ENCODE measurements at places on chromosomes 5 and 9.

- H3K27ac ChIP-seq = no peak overlapping the region
- no peak overlapping the region for H3K4me3 ChIP-seq
- H3K27me3 ChIP-seq = no peaks in the 10 kb centered on the region
- H3K4me1 ChIP-seq = no peaks in the 10 kb centered on the region
- H3K36me3 ChIP-seq = no peaks in the 10 kb centered on the region
Measured at GRCh38 chr5:121429761-121430160, 421.9 kb upstream of the FTMT start.

DNA sequence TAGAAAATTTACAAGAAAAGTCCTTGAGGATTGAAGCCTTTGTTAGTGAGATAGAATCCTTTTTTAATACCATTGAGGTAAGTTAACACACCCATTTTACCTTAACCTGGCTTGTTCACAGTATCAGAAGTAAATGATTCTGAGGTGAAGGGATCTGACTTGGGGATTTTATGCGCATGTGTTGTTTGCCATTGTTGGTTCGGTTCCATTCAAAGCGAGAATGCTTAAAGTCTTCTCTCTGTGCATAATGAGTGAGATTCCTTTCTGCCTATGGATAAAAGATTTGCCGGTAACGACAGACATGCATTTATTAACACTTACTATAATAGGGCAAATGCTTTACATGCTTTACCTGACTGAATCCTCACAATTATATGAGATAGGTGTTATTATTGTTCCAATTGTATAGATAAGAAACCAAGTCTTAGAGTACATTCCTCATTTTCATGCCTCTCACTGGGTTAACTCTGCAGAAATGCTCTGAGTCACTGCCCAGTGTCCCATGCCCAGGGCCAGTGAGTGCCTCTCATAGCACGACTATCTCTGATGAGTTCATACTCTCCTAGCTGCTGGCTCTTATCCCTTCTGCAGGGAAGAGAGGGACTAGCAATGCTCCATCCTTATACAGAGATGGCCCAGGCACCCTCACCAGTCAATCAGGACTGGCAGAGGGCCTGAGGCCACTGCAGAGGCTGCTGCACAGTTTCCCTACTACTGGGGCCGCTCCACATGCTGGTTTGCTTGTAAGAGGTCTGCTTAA, 54.4 kb downstream of the CMYA5 start:
- no peak for ATAC-seq
- H3K27me3 ChIP-seq = peaks cover 8% of the 10 kb centered on the region
- no peak overlapping the region for H3K27ac ChIP-seq
- H3K4me3 ChIP-seq = no peak overlapping the region
- H3K4me1 ChIP-seq = no peaks in the 10 kb centered on the region

- H3K4me1 ChIP-seq = peaks cover 27% of the 10 kb centered on the region
- peaks cover 66% of the 10 kb centered on the region for H3K36me3 ChIP-seq
- peak; percentile 10 for ATAC-seq
- H3K4me3 ChIP-seq = peak overlapping the region; percentile 93
- no peaks in the 10 kb centered on the region for H3K27me3 ChIP-seq
- peak overlapping the region; percentile 97 for H3K27ac ChIP-seq
Measured at GRCh38 chr5:115543365-115544042, 1.1 kb downstream of the FEM1C start.

GRCh38 chr5:160287378-160288051, 24.8 kb downstream of the CCNJL start:
- no peak overlapping the region for H3K4me3 ChIP-seq
- ATAC-seq = no peak
- no peaks in the 10 kb centered on the region for H3K36me3 ChIP-seq
- peaks cover 11% of the 10 kb centered on the region for H3K27me3 ChIP-seq
- H3K4me1 ChIP-seq = no peaks in the 10 kb centered on the region

- H3K27ac ChIP-seq = no peak overlapping the region
- no peaks in the 10 kb centered on the region for H3K4me1 ChIP-seq
- ATAC-seq = no peak
- H3K36me3 ChIP-seq = no peaks in the 10 kb centered on the region
Measured at GRCh38 chr5:61666064-61666621, 334.1 kb downstream of the ZSWIM6 start.

- no peak overlapping the region for H3K4me3 ChIP-seq
- H3K27me3 ChIP-seq = peaks cover 4% of the 10 kb centered on the region
- H3K27ac ChIP-seq = no peak overlapping the region
- no peaks in the 10 kb centered on the region for H3K36me3 ChIP-seq
- no peaks in the 10 kb centered on the region for H3K4me1 ChIP-seq
Measured at GRCh38 chr5:172351240-172351778, 67.7 kb upstream of the UBTD2 start.

GRCh38 chr5:5289537-5289936, 132.9 kb upstream of the ICE1 start:
- peaks cover 8% of the 10 kb centered on the region for H3K27me3 ChIP-seq
- H3K27ac ChIP-seq = no peak overlapping the region
- H3K4me1 ChIP-seq = no peaks in the 10 kb centered on the region

GRCh38 chr9:129832982-129833381, 2.1 kb downstream of the C9orf78 start:
- peak overlapping the region; percentile 58 for H3K27ac ChIP-seq
- H3K4me1 ChIP-seq = peaks cover 24% of the 10 kb centered on the region
- peak overlapping the region; percentile 96 for H3K4me3 ChIP-seq

- H3K4me1 ChIP-seq = no peaks in the 10 kb centered on the region
- H3K27me3 ChIP-seq = peaks cover 16% of the 10 kb centered on the region
- no peak overlapping the region for H3K27ac ChIP-seq
- H3K36me3 ChIP-seq = no peaks in the 10 kb centered on the region
- peak; percentile 43 for ATAC-seq
Measured at GRCh38 chr9:130461218-130461630, 16.5 kb downstream of the ASS1 start.

- no peak overlapping the region for H3K27ac ChIP-seq
- no peak for ATAC-seq
- no peak overlapping the region for H3K4me3 ChIP-seq
- H3K4me1 ChIP-seq = no peaks in the 10 kb centered on the region
- peaks cover 15% of the 10 kb centered on the region for H3K27me3 ChIP-seq
Measured at GRCh38 chr5:172633403-172633970, 7.6 kb upstream of the NEURL1B start.

DNA sequence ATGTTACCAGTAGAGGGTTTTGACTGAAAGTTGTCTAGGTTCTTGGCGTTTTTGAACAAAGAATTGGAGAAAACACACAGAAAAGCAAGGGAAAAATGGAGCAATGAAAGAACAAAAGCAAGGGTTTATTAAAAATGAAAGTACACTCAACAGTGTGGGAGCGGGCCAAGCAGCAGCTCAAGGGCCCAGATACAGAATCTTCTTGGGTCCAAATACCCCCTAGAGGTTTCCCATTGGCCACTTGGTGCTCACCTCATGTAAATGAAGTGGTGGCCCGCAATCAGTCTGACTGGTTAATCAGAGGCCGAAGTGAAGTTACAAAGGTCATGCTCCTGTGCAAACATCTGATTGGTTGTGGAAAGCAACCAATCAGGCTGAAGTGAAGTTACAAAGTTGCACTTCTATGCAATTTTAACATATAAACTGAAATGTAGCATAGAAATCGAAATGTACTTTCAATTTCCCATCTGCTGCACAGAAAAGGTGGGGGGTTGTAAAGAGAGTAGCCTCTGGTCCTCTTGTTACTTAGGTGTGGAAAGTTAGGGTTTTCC, 1.9 kb upstream of the GM2A start:
- no peaks in the 10 kb centered on the region for H3K36me3 ChIP-seq
- H3K27ac ChIP-seq = peak overlapping the region; percentile 97
- H3K27me3 ChIP-seq = no peaks in the 10 kb centered on the region
- peak; percentile 60 for ATAC-seq

- peaks cover 5% of the 10 kb centered on the region for H3K36me3 ChIP-seq
- H3K4me3 ChIP-seq = no peak overlapping the region
- ATAC-seq = no peak
Measured at GRCh38 chr9:137048655-137049543, 2.9 kb upstream of the NPDC1 start.

DNA sequence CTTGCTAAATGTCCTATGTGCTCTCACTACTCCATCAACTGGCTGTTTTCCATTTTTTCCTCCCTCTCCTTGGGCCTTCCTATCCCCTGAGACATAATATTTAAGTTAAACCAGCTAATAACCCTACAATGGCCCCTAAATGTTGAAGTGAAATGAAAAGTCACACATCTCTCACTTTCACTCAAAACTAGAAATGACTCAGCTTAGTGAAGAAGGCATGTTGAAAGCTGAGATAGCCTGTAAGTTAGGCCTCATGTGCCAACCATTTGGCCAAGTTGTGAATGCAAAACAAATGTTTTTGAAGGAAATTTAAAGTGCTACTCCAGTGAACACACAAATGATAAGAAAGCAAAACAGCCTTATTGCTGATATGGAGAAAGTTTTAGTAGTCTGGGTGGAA, 48.8 kb upstream of the CDH10 start:
- H3K4me1 ChIP-seq = no peaks in the 10 kb centered on the region
- ATAC-seq = no peak
- H3K36me3 ChIP-seq = no peaks in the 10 kb centered on the region
- H3K27me3 ChIP-seq = no peaks in the 10 kb centered on the region

DNA sequence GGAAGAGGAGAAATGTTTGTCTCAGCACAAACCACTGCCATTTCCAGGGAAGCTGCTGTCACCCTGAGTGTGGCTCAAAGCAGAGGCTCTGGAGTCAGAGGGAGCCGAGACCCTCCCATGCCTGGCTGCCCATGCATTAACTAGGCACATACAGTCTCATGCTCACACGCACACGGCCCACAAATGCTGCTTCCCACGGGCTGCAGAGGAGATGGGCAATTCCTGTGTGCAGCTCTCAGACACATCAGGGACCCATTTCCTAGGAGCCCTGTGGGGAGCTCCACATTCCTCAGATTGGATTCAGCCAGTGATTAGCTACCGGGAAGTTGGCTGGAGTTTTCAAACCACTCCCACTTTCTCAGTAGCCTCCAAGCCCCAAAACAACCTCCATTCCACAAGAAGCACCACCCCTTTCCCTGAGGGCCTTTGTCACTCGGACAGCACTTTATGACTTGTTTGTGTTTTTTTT, 9.1 kb upstream of the PTGES start:
- peaks cover 4% of the 10 kb centered on the region for H3K27me3 ChIP-seq
- peaks cover 8% of the 10 kb centered on the region for H3K4me1 ChIP-seq
- no peak overlapping the region for H3K4me3 ChIP-seq
- H3K27ac ChIP-seq = no peak overlapping the region
- ATAC-seq = no peak

GRCh38 chr5:158226496-158226895, 367.6 kb upstream of the CLINT1 start:
- no peaks in the 10 kb centered on the region for H3K36me3 ChIP-seq
- no peaks in the 10 kb centered on the region for H3K4me1 ChIP-seq
- peaks cover 7% of the 10 kb centered on the region for H3K27me3 ChIP-seq
- no peak for ATAC-seq

DNA sequence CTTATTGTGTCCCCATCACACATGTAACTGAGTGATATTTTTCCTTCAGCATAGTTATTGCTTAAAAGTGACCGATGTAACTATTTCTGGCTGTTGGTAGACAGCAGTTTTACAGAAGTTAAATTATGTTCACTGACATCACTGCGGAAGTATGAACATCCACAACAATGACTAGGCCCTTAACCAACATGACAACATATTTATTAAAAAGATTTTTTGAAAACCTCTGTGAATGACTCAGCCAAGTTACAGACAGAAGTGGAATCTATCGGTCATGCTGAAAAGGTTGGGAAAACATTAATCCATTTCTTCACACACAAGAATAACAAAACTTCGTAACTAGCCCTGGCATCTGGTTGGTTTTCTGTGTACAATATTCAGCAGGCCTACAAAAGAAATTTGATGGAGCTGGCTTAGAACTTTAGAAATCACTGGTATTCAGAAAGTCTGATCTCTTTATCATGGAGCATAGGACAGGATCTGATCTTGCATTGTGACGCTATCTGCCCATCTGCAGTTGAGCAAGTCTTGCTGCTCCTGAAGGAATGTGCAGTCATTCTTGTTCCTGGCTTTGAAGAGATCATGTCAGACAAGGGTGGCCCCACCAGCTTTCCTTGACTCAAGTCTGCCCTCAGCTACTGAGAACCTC, 6.5 kb downstream of the GLIS3 start:
- no peak overlapping the region for H3K4me3 ChIP-seq
- peaks cover 13% of the 10 kb centered on the region for H3K4me1 ChIP-seq
- no peak overlapping the region for H3K27ac ChIP-seq
- no peak for ATAC-seq
- no peaks in the 10 kb centered on the region for H3K36me3 ChIP-seq
- H3K27me3 ChIP-seq = peaks cover 17% of the 10 kb centered on the region

GRCh38 chr5:39503155-39503554, 78.4 kb upstream of the DAB2 start:
- peaks cover 35% of the 10 kb centered on the region for H3K27me3 ChIP-seq
- no peak overlapping the region for H3K27ac ChIP-seq
- H3K36me3 ChIP-seq = no peaks in the 10 kb centered on the region

GRCh38 chr9:97524424-97524823, 23.0 kb downstream of the TMOD1 start:
- H3K36me3 ChIP-seq = no peaks in the 10 kb centered on the region
- H3K4me1 ChIP-seq = peaks cover 2% of the 10 kb centered on the region
- no peak overlapping the region for H3K4me3 ChIP-seq
- no peak overlapping the region for H3K27ac ChIP-seq
- no peak for ATAC-seq
- H3K27me3 ChIP-seq = peaks cover 5% of the 10 kb centered on the region

DNA sequence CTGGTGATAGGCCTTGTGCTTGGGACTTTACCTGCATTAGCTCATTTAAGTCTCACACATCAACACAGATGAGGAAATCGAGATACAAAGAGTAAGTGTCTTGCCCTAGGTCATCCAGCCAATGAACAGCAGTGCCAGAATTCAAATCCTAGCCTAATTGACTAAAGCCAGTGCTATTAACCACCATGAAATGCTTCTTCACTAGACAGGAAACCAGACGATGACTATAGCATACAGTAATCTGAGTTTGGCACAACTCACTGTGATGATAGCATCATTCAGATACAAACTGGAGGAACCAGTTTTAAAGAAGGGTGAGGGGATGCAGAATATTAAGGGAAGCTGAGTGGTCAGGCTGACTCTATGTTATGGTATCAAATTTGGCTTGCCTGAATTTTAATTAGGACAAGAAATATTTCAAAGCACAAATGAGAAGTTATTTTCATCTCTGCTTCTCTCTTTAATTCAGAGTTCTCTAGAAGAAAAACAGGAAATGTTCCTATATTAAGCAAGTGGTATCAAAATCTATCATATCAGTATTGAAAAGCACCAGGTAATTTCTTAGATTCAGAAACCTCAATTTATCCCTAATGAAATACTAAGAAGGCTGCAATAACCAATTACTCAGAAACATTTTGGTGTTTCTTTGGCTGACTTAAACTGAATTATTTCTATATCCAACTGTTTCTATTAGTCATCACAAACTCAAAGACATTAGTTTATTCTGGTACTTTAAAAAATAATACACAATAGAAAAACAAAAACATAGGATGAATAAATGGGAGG, 147.0 kb upstream of the RASA1 start:
- H3K4me3 ChIP-seq = peak overlapping the region; percentile 46
- peak overlapping the region; percentile 68 for H3K27ac ChIP-seq
- no peaks in the 10 kb centered on the region for H3K36me3 ChIP-seq
- ATAC-seq = peak; percentile 83
- no peaks in the 10 kb centered on the region for H3K27me3 ChIP-seq

GRCh38 chr5:159773062-159773924, 143.0 kb upstream of the ADRA1B start:
- H3K36me3 ChIP-seq = no peaks in the 10 kb centered on the region
- peaks cover 31% of the 10 kb centered on the region for H3K27me3 ChIP-seq
- peak; percentile 94 for ATAC-seq
- peaks cover 6% of the 10 kb centered on the region for H3K4me1 ChIP-seq

GRCh38 chr5:116038817-116039216, 6.5 kb downstream of the ARL14EPL start:
- no peak overlapping the region for H3K4me3 ChIP-seq
- no peak for ATAC-seq
- no peak overlapping the region for H3K27ac ChIP-seq
- peaks cover 39% of the 10 kb centered on the region for H3K27me3 ChIP-seq
- H3K4me1 ChIP-seq = peaks cover 5% of the 10 kb centered on the region
- H3K36me3 ChIP-seq = no peaks in the 10 kb centered on the region
